ENCODE measurements at places on chromosomes 7 and 10.

DNA sequence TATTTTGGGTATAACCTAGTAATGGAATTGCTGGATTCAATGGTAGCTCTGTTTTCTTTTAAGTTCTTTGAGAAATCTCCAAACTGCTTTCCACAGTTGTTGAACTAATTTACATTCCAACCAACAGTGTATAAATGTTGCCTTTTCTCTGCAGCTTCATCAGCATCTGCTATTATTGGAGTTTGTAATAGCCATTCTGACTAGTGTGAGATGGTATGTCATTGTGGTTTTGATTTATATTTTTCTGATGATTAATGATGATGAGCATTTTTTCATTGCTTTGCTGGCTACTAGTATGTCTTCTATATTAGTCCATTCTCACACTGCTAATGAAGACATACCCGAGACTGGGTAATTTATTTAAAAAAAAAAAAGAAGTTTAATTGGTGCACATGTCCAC, 248.6 kb upstream of the MAGI2 start:
- no peak for DNase-seq

GRCh38 chr7:11754123-11754522, 77.9 kb downstream of the THSD7A start:
- DNase-seq, result no peak

DNA sequence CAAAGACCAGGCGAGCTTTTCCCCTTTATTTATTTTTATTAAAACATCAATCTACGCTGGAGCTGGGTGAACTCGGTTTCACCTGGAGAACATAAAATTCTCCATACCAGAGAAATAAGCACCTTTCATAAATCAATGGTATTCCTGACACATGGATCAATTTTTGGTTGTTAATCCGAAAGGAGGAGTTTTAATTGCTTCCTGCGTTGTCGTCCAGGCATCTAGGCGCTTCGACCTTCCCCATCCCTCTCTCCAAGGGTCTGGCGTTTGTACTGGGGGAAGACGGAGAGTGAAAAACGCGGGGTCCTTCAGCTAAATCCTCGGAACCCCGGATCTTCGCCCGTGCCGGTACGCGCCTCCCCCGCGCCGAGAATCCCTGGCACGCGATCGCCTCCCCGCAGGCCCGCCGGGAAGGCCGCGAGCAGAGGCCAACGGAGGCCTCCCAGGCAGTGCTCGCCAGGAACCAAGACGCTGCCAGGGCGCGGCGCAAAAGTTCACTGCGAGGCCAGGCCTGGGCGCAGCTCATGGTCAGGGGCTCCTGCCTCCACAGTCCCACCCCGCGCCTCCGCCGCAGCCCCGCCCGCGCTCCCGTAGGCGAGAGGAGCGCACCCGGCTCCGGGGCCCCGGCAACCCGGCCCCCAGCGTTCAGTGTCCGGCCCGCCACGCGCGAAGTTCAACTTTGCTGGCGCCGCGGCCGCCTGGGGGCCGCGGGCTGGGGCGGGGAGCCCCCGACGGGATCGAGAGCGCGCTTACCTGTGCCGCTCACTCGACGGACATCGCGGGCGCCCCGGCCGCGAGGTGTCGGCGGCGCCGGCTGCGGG, 8.3 kb upstream of the EBF3 start:
- DNase-seq, result no peak

DNA sequence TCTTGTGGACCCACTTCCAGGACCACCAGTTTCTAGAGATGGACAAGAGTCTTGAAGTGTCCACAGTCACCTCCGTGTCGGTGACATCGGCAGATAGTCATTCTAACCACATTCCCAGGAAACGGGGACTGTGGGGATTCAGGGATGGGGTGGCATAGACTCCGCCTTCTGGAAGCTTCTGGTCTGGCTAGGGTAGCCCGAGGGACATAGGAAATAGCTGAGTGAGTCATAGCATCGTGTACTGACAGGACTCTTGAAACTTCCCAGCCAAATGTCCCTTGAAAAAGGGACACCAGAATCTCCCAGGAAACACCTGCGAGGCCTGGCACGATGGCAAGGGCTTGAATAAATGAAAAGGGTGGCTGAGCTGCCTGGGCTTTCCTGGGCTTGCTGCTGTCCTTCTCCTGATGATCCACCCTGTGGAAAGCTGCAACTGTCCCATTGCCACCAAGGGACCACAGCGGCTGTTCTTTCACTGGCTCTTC, 84.1 kb upstream of the LRRC4 start:
- no peak for DNase-seq

GRCh38 chr10:6660460-6660859, 80.4 kb upstream of the PRKCQ start:
- DNase-seq, result no peak

GRCh38 chr10:90126256-90126595, 424.8 kb downstream of the KIF20B start:
- DNase-seq, result no peak

DNA sequence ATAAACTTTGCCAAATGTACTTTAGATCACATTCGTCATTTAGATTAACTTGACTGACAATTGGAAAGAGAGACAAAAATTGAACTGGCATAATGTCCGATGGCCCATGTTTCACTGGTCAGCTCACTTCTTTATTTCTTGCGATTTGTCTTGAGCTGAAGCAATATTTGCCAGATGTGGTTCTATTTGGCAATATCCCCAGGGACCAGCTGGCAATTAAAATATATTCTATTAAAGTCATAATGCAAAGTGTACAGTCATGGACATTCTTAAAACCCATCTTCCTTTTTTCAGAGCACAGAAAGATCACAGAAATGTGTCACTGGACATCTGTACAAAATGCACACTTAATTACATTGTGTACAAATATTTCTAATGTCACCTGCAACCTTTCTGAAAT, 26.3 kb downstream of the NEBL start:
- DNase-seq, result no peak

- DNase-seq, result no peak
These were observed 114.4 kb downstream of the NPSR1 start for GRCh38 chr7:34772296-34772938.

DNA sequence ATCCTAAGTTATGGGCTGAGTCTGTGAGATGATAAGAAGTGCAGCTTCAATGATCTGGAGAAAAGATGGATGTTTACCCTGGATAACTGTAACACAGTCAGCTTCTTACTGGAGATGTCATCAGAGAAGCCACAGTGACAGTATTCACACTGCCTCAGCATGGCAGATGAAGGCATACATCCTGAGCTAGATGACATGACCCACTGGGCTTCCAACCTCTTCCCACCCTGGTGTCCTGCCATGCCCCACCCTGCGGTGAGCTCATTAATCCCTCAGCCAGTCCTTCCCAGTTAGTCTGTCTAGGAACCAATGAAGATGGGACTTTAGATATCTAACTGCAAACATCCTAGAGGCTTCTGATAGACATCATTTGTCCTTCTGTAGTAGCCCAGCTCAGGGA, 213.8 kb downstream of the TAX1BP1 start:
- no peak for DNase-seq

DNA sequence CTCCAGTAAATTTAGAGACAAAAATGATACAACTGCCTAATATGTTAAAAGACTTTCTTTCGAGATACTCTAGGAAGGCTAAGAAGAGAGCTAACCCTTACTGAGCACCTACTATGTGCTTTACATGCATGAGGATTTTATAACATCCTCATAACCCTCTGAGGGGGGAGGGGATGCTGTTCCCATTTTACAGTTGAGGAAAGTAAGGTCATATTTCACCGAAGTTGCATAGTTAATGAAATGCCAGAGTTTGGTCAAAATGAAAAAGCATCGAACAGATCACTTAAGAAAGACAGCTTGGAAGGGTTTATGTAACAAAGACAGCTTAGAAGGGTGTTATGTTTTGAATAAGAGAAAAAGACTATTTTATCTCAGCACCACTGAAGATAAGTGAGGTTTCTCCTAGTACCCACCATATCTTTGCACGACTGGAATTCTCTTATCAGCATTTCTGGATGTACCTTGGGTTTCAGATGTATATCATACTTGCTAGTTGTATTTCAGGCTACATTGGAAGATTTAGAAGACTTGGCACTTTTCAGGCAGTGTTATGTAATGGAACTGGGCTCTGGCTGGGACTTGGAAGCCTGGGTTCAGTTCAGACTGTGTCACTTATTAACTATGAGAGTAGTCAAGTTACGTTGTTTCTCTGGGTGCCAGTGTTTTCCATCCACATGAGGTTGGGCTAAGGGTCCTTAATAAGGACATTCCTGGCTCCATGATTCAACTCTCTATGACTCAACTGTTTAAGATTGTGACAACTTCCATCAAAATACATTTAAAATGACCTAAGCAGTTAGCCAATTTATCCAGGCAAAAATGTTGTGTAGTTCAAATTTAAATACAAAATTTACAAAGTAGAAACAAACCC, 6.0 kb downstream of the RHOBTB1 start:
- no peak for DNase-seq
